ENCODE measurements at places on chromosomes 11 and 22.
A peak's percentile ranks its signal among the peaks of the same experiment; 100 is the strongest.

DNA sequence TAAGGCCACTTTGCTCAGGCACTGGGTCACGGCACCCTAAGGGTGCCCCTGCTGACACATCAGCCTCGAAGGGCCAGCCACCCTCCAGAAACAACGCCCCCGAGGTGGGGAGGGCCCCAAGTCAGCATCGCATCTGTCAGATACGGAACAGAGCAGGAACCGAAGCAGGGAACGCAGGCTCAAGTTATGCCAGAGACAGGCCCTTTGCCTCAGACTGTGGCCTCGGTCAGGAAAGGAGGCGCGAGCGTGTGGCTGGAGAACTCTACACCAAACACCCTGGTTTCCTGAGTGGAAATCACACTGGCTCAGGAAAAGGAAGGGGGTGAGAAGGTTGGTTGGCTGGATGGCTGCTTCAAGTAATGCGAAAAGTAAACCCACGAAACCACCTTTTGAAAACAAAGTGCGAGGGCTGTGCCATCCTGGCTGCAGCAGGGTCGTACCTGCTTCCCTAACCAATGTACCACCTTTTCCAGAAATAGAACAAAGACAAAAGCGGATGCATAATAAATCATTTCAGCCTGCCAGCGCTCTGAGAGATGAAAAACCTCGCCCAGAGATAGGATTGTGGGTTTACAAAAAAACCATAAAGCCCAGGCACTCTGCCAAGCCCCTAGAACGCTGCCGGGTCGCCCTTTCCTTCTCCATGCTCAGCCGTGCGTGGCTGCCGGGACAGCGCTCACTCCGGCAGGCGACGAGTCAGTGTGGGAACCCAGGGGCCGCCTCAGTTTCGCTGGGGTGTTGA lies 38.6 kb downstream of the TRMU start:
- no peak for DNase-seq

GRCh38 chr11:35463331-35463751 lies 44.0 kb upstream of the SLC1A2 start:
- DNase-seq, result no peak

DNA sequence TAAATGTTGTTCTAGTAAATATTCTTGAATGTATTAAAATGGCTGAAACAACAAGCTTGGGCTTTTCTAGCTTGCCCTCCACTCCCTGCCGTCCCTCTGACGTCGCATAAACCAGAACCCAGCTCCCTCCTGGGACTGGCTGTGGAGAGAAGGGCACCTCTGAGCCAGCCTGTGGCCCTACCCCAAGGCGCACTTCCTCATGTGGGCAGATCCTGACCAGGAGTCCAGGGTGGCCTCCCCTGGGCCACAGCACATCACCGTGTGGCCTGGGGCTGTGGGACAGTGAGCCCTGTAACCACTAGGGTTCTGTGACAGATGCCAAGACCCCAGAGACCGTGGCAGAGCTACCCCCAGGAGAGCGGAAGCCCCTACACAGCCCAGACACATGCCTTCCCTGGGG lies 10.2 kb upstream of the ADORA2A start:
- DNase-seq, result no peak

DNA sequence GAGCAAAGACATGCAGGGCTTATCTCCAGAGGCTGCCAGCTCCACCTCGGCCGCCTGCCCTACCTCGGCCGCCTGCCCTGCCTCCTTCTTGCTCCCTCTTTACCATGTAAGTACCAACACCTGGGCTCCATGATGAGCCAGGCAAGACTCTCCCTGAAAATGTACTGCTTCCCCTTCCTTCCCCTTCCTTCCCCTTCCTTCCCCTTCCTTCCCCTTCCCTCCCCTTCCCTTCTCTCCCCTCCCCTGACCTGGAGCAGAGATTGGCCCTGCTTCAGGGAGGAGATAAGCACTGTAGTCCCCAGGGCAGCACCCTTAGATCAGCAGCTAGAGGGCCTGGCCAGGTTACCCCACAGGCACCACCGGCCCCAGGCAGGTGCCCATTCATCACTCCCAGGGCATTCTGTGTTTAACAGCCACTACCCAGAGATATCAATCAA lies 25.4 kb upstream of the ADORA2A start:
- peak; percentile 61 for DNase-seq

DNA sequence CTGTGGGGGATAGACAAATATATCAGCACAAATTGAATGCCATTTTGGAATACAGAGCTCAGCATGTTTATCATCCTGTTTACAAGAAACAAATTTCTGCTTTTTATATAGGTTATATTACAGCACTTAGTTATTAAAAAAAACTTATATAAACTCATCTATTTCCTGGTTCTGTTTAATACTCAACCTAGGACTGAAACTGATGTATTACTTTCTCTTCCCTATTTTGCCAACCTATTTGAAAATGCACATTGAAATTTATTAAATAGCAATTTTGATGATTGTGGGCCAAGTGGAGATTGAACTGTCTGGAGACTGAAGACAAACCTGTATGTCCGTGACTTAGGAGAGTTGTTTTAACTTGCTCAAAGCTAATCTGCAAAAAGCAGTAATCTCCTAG lies 288.3 kb upstream of the ANO3 start:
- no peak for DNase-seq

- DNase-seq, result no peak
These were observed 90.6 kb downstream of the LARGE1 start for GRCh38 chr22:33829546-33830280.

Data from BE2C (cell line).